Glutamatergic neuron (in vitro differentiated cells): ENCODE measurements at places on chromosomes 16 and 17. TPM values are rescaled to one million over a fixed set of nuclear protein-coding genes. Genes with fewer than 3 reads are reported as not detected.

CES5A gene
- total RNA-seq, result not detected

TP53TG3F gene
- total RNA-seq, result not detected

- DNase-seq, result no peak
These were observed 17.1 kb downstream of the SPNS3 start for GRCh38 chr17:4450710-4451316.

DNA sequence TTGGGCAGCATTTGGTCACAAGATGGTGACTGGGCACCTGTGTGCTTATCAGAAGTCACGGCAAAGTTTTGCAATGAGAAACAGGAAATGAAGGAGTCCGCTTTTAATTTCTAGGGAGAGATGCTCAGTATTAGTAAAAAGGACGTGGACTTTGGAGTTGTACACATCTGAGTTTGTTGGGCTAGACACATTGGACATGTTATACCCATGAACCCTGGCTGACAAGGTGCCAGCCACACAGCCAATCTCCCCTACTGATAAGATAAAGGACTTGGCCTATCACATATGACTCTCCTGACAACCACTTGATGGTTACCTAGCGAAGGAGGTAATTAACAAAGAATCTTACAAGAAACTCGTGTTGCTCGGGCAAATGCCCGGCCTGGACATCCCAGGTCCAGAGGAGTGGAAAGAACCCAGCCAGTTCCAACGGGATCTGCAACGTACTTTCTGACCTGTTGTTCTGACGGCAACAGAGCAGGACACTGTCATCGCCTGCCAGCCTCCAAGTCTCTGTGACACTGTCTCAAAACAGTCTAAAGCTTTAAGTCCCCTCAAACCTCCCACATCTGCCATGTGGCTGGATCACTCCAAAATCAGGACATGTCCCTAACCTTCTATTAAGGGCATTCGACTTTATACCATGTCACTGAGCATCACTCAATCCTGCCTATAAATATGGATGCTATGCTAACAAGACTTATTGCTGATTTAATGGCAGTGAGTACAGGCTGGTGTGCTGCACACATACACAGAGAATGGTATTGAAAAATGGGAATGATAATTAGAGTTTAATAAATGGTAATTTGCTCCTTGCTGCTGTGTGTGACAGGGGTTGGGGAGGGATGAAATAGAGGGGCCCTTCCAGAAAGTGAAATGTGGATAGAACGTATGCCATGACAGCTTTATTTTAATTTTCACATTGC is 47.6 kb upstream of the LYRM9 start:
- DNase-seq, result no peak

GRCh38 chr16:57635266-57636097 is 7.1 kb downstream of the ADGRG1 start:
- no peak for DNase-seq
